ENCODE measurements at places on chromosomes 3 and 15. TPM values are rescaled to one million over a fixed set of nuclear protein-coding genes. Genes with fewer than 3 reads are reported as not detected.
A peak's percentile ranks its signal among the peaks of the same experiment; 100 is the strongest.

The MAP2K5 gene
- total RNA-seq, result 4.3 TPM

- DNase-seq, result peak; percentile 63
Observed at GRCh38 chr3:72185549-72186399, 400.8 kb upstream of the PROK2 start.

- peak; percentile 95 for DNase-seq
Observed at GRCh38 chr3:119311081-119311925, 17.1 kb downstream of the ARHGAP31 start.

DNA sequence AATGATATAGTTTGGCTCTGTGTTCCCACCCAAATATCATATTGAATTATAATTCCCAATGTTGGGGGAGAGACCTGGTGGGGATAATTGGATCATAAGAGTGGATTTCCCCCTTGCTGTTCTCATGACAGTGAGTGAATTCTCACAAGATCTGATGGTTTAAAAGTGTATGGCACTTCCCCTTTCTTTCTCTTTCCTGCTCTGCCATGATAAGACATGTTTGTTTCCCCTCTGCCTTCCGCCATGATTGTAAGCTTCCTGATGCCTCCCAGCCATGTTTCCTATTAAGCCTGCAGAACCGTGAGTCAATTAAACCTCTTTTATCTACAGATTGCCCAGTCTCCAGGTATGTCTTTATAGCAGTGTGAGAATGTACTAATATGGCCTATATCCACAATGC is 126.7 kb upstream of the GMNC start:
- DNase-seq, result no peak

DNA sequence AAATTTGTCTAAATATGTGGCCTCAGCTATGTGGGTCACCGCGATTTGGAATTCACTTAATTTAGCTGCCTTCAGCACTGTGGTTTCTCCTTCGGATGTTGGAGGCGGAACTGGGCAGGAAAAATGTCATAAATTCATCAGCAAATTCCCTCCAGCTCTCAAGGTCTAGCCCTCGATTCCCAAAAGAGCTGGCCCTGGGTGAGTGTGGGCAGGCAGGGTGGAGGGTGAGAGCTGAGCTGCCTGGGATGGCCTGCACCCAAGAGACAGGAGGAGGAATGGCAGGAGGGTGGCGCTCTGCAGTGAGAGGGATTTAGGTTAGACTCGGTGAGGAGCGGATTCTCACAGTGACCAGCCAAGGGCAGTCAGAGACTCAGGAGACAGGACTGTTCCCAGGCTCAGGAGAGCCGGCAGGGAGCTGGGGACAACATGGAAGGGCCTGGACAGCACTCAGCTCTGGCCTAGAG is 57.1 kb downstream of the FEM1B start:
- no peak for DNase-seq

GRCh38 chr3:13569201-13569600 is 20.3 kb downstream of the FBLN2 start:
- no peak for DNase-seq

All from SJSA1 (cell line).